ENCODE measurements at places on chromosomes 7 and 10.

GRCh38 chr10:112475575-112476218 is 28.7 kb downstream of the VTI1A start:
- peak; percentile 3 for DNase-seq

DNA sequence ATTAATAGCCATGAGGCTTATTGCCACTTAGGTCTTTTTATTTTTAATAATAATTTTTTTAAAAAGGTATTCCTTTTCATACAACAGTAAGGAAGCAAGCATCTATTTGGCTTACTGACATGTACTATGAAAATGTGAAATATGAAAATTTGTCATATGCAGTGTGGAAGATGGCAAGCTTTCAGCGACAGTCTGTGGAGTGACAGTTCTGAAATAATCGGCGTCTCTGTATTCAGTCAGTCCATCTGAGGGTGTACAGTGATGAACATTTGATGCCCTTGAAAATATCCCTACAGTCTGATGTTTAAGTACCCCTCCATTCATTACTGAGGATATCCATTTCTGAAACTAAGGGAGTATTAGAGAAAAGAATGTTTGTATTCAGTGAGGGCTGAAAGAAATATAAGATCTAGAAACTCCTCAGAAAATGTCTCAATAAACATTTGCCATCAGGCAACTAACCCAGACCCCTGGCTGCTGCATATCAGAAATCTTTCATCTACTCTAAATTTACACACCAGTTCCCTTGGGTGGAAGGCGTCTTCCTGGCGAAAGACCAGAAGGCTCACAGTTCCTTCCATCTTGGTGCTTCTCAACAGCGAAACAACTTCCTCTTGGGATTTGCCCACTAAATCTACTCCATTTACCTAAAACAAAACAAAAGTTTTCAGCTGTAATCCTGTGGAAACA is 440.6 kb downstream of the PARD3 start:
- DNase-seq, result no peak

- no peak for DNase-seq
These were observed 24.9 kb downstream of the PIK3AP1 start for GRCh38 chr10:96695366-96695765.

DNA sequence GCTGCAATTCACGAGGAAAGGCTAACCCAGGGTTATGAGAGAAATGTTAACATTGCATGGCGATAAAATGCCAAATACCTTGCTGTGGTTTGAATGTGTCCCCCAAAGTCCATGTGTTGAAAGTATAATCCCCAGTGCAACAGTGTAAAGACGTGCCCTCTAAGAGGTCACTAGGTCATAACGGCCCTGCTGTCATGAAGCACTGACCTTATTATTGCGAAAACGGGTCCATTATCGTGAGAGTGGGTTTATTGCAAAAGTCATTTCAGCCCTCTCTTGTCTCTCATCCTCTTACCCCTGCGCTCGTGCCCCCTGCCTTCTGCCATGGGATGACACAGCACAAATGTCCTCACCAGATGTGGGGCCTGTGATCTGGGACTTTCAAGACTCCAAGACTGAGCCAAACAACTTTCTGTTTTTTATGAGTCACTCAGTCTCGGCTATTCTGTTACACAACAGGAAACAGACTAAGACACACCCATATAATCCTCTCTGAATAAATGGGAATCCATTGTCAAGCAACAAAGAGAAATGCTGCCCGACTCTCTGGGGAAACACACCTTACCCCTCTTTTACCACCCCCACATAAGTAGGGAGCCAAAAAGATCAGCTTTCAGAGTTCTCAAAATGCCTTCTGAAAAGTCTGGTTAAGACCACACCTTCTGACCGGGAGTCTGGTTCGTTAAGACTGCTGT is 73.1 kb upstream of the UCN3 start:
- no peak for DNase-seq

GRCh38 chr7:6286486-6286885 is 14.1 kb upstream of the CYTH3 start:
- no peak for DNase-seq

DNA sequence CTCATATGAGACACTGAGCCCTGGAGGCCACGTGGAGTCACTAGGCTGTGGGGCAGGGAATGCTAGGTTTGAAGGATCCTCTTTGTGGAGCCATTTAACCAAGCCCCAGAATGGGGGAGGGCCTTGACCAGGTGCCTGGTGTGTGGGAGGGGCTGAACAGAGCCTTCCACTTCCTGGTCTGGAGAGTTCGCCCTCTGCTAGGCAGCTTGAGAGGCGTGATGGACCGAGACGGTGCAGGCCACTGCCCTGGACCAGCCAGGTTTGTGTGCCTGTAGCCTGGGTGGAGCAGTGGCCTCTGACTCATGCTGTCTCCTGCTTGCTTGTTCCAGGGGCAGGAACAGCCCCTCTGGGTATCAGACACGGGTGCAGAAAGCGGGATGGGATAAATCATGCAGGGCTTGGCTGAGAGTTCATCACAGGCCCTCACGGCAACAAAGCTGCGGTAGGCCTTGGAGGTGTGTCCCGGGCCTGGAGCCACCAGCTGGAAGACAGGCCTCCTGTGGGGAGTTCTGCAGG is 27.4 kb downstream of the ADAMTS14 start:
- no peak for DNase-seq

DNA sequence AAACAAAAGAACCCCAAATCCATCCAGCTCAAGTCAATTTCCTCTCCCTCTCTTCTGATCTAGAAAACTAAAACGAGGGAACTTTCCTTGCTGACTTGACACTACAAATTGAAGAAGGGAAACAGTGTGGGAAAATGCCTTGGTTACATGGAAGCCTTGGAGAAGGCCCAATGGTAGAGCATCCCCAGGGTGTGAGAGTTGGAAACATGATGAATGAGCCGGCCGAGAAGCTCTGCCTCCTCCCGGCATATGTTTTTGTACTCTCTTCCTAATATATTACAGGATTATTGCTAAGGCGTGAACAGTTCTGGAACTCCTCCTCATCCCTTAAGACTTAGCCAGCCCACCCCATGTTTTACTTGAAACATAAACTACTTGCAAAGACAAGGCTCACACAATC is 618.2 kb upstream of the MGMT start:
- no peak for DNase-seq

DNA sequence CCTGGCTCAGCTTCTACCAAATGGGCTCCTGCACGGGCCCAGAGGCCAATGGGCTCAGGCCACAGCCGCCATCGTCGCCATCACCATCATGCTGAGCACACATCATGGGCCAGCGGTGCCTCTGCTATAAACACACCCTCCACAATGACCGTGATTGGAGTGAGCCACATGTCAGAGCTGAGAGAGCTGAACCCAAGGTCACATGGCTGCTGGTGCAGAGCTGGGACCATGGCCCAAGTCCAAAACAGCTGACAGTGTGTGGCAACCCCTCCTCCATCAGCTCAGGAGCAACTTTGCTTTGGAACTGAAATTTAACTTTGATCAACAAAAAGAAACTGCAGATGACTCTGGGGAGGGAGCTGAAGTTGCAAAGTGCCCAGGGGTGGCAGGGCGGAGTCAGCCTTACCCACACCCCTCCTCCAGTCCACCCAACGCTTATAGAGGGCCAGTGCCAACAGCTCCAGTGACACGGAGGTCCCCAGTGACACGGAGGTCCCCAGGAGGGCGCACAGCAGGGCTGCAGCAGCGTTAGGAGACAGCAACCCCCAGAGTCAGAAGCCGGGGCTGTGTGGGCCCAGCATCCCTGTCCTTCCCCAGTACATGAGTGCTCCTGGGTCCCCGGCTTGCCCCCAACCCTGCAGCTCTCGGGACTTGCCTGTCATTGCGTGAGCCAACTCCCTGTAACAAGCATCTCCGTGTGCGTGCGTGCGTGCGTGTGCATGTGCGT is 249.6 kb downstream of the ELFN1 start:
- no peak for DNase-seq

DNA sequence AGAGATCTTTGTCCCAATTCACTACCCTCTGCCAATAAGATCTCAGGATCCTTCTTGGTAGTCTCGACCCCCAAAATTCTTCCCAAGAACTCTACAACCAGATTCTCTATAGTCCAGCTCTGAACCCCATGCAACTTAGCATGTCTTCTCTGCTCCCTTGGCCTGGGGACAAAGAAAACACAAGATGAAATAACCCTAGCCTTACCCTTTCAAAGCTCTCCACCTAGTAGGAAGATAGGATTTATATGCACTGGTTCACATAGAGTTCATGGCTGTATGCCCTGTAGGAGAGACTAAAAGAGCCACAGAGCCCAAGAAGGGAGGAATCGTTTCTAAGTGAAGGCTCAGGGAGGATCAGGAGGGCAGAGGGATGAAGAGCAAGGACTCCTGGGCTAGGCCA is 96.1 kb downstream of the PPP1R3C start:
- no peak for DNase-seq

DNA sequence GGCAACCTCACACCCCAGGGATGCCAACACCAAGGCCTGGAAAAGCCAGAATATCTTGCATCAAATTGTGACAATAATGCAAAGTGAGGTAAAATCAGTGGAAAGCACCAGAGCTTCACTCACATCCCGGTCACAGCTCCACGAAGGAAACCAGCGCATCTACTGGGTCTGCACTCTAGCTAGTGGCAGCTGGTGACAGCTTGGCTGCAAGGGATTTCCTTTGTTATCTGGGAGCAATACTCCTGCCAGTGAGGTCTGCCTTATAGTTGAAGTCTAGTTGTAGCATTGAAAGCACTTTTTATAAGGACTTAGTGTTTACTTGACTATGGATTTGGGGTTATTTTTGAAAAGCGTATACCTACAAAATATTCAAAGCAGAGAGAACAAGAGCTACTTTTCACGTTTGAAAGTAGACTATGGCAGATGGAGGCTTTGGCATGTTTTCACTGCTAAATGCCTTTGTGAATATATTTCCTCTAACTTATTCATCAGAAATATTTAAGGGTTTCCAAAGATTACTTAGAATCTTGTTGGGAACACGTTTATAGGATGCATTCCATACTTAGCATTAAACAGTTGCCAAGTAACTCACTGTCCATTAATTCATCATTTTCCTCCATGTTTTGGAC is 26.1 kb downstream of the WDFY4 start:
- DNase-seq, result no peak

- peak; percentile 21 for DNase-seq
These were observed 173.9 kb downstream of the USP6NL start for GRCh38 chr10:11437391-11438142.

- DNase-seq, result no peak
These were observed 11.6 kb downstream of the CHAT start for GRCh38 chr10:49625411-49625810.

- no peak for DNase-seq
These were observed 298.6 kb upstream of the AKR1E2 start for GRCh38 chr10:4527281-4527970.

- DNase-seq, result no peak
These were observed 536.6 kb downstream of the HTR7 start for GRCh38 chr10:90321132-90321816.

- peak; percentile 23 for DNase-seq
These were observed 92.8 kb upstream of the INSIG1 start for GRCh38 chr7:155204744-155205367.

DNA sequence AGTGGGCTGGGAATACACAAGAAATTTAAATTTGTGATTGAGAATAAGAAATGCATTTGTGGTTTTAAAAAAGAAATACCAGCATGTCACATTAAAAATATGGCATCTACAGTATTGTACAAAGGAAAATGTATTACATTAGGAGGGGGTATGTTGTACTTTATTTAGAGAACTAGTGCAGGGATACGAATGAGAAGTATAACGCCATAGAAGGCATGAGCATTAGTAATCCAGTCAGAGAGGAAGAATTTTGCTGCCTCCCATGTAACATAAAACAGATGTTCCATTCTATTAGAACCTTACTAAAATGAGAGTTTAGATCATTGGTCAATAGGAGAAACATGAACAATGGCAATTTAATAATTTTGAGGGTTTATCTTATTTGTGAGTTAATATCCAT is 182.2 kb downstream of the ADK start:
- DNase-seq, result no peak

DNA sequence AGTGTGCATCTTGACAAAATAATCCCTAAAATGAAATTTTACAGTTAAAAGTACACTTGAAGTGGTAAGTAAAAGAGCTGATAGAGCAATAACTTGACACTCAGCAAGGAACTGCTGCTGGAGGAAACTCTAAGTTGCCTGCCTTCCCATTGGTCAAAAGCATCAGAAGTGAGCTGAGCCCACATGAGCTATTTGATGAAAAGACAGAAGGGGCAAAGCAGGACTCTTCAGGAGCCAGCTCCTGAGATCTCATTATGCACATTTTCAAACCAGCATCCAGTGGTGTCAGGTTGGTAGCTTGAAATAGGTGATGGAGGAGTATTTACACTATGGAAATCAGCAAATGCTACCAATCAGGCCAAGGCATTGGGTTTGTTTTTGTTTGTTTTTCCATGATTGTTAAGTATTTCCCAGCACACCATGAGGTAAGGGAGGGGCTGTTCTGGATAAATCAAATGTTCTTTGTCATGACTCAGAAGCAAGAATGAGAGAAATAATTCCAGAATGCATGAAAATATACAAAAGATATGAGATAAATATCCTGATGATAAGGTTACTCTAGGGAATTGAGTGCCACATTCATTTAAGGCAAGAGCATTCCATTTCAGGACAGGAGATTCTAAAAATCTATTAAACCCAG is 316.6 kb downstream of the SNX13 start:
- no peak for DNase-seq

DNA sequence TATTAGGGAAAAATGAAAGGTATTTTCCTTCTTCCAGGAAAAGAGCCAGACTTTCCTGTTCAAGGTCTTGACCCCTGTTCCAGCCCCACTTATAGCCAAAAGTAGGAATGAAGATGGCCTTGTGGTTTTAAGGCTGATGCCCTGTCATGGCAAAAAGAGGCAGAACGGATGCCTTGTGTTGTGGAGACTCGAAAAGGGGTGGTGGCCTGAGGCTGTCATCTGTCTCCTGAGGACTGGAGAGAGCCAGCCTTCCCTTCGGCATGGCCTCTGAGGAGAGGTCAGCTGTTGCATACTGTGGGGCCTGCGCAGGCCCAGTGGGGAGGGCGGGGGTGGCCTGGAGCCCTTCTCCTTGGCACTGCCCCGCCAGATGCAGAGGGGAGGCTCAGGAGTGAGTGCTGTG is 166.0 kb upstream of the EEPD1 start:
- DNase-seq, result no peak

GRCh38 chr10:15088428-15089261 is at the start of gene ACBD7:
Gene ACBD7, minus strand, starts transcription at chr10:15088776. Its CDS starts 48 bp downstream, at chr10:15088728.
- peak; percentile 50 for DNase-seq

DNA sequence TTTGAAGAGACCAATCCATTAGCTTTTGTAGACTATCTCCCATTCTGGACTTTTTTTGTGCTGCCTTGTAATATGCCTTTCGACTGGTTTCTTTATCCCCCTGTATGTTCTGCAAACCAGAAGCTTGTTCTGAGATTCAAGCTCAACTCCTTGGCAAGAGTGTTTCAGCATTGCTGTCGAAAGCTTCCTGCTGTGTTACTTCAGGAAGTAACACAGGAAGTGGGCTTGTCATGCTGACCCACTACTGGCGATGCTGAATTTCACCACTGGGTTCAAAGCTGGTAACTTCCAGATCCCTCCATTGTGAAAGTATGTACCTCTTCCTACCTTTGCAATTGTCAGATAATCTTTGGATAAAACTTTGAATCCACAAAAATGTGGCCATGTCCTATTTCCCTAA is 57.9 kb upstream of the INSYN2A start:
- no peak for DNase-seq
